GM06990 (cell line): ENCODE measurements at places on chromosomes 13 and 19.

DNA sequence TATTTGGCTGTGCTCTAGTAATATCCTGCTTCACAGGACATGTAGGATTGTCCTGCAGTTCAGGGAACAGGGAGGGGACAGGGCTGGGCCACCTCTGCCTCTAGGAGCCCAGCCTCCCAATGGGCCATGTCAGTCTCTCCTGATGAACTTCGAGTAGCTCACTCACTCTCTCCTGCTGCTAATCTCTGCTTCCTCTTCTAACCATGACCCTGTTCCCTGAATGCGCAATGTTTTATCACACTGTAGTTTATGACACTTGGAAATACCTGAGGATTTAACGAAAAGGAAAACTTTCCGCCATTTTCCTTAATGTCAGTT lies 9.2 kb downstream of the PARP4 start:
- no peak for DNase-seq

DNA sequence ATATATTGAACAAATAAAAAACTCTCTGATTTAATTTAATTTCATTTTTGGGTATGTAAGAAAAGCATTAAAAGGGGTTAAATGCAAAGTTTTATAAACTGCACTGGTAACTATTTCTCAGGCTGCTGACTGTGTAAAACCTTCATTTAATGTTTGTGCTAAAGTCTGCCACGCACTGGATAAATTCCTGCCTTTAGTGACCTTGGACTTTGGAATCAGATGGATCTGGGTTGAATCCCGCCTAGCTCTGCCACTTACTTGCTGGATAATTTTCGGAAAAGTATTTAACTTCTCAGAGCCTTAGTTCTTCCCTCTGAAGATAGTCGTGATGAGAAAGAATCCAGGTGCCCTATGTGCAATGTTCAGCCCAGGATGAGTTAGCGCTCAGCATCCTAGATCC lies 58.6 kb downstream of the RASL11A start:
- no peak for DNase-seq

DNA sequence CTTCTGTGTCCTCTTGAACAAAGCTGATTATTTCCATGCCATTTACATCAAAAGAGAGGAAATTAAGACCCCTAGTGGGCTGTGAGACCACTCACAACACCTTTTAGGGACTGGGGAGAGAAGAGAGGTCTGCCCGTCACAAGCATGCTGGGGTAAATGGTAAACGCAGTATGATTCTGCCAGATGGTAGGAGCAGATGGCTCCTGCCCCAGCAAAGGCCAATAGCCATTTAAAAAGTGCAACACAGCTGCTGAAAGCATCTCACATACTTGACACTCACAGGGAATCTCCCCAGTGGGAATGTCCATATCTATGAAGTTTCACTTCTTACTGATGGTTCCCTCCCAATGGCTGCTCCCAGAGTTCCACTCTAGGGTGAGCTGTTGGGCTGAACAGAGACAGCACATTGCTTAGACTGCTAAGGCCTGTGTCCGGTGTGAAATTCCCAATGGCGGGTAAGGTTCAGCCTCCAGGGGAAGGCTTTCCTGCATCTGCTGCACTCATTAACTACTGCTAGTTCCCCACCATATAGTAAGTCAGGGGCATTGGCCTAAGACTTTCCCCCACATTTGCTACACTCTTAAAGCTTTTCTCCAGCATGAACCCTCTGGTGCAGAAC lies 7.4 kb downstream of the ZNF671 start:
- DNase-seq = no peak

DNA sequence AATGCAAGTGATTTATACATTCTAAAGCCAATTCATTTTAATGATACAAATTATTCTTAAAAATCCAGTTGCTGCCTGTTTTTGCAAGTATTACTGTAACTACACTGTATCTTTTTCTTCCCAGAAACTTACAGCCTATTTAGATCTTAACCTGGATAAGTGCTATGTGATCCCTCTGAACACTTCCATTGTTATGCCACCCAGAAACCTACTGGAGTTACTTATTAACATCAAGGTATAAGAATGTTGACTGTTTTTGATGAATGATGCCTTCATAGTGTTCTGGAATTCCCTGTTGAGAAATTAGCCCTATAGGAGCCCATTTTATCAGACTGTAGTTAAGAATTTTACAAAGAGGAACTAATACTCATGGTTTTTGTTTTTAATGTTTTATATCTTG lies 25.0 kb downstream of the ITM2B start:
- DNase-seq = no peak

DNA sequence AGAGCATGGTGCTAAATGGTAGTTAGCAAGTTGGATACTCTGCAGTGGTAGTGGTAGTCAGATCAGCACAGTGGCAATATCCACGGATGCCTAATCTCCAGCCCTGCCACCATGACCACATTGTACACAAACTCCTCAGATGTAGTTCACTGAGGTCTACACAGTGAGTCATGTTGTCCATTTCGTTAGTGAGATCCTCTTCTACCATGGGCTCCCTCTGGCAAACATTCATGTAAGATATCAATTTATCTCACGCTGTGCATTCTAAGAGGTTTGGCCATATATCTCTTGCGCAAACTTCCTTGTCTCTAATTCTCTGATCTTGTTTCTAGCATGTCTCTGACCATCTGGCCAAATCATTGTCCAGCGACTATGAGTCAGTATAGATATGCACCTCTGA lies 58.2 kb downstream of the POLR1D start:
- no peak for DNase-seq

DNA sequence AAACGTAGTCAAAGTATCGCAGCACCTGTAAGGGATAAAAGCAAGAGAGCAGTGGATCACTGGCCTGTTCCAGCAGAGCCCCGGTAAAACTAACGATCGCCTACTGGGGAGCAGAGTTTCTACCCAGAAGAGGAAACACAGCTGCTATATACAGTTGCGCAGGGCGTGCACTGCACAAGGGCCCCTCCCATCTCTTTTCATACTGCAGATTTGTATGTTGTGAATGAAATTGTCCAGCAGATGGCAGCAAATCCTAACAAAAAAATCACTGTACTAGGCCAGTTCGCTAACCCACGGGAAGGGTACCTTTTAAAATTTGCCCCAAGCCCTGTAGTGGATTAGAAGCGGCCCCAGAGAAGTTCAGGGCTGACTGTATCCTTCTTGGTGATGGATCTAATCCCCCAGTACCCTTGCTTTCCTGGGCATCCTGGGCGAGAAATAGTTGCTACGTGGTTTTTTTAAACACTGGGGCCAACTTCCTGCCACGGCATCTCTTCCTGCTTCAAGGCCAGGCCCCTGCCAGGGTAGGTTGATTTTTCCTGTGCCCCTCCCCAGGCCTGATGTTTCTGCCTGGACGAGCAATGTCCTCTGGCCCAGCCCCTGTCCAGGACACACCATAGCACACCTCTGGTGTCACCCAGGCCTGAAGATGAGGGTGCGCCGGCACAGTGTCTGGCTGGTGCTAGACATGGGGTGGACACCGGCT lies 127.0 kb downstream of the IER2 start:
- peak; percentile 78 for DNase-seq
